ENCODE measurements at places on chromosomes 1 and 21.

DNA sequence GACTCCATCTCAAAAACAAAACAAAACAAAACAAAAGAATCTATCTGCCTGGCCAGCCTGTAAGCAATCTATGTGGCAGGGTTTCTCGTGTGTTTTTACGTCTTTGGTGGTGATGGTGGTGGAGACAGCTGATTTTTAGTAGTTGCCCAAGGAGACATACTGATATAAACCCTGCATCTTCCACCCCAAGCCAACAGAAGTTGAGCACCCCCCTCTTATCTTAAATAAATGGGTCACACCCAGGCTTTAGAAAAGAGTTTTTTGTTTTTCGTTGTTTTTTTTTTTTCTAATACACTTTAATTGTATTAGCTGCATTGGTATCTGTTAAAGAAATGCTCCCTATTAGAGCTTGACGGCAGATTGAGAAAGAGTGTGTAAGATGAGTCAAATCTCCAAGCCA, 134.7 kb downstream of the GLUL start:
- DNase-seq, result no peak

- no peak for DNase-seq
Measured at GRCh38 chr1:178938101-178938958, 67.5 kb upstream of the ANGPTL1 start.

- no peak for DNase-seq
Measured at GRCh38 chr1:1361982-1362423, 3.6 kb upstream of the MXRA8 start.

- no peak for DNase-seq
Measured at GRCh38 chr1:4021136-4021973, 121.3 kb upstream of the C1orf174 start.
